ENCODE measurements at places on chromosomes 6 and 20. TPM values are rescaled to one million over a fixed set of nuclear protein-coding genes. Genes with fewer than 3 reads are reported as not detected.

Gene GJA1
- not detected for total RNA-seq

Gene KHDC1L
- 0.67 TPM for total RNA-seq

Gene SOX4
- 7.6 TPM for total RNA-seq

Gene METTL24
- total RNA-seq: not detected

Gene PPIL6
- total RNA-seq: 0.91 TPM

Gene TMC2
- not detected for total RNA-seq

Gene SLC13A3
- 0.67 TPM for total RNA-seq

Gene ACTR5
- 14.5 TPM for total RNA-seq

Gene HIVEP2
- 76.7 TPM for total RNA-seq

Gene RAET1E
- total RNA-seq: not detected

Gene RSPO3
- total RNA-seq: not detected

Gene C20orf144
- total RNA-seq: not detected

Gene LINC00237
- not detected for total RNA-seq

Gene UBD
- not detected for total RNA-seq
